LNCaP clone FGC (cell line): ENCODE measurements at places on chromosomes 1 and 21.

DNA sequence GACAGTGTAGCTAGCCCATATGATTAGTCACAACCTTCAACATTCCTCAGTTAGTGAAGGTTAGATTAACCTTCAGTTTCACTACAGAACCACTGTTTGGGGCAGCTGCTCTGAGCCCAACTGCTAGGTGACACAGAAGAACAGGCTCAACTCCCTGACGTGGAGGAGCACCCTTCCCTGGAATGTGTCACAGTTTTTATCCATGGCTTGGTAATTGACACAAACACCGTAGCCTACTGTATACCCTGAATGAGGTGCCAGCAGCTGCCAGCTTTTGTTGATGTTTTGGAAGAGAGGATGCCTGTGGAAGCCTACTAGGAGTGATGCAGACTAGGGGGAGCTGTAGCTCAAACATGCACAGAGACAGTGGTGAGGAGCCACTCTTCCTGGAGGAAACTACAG, 56.6 kb upstream of the CR2 start:
- DNase-seq, result no peak

GRCh38 chr1:25825605-25826004, 5.9 kb downstream of the MTFR1L start:
- DNase-seq, result no peak

DNA sequence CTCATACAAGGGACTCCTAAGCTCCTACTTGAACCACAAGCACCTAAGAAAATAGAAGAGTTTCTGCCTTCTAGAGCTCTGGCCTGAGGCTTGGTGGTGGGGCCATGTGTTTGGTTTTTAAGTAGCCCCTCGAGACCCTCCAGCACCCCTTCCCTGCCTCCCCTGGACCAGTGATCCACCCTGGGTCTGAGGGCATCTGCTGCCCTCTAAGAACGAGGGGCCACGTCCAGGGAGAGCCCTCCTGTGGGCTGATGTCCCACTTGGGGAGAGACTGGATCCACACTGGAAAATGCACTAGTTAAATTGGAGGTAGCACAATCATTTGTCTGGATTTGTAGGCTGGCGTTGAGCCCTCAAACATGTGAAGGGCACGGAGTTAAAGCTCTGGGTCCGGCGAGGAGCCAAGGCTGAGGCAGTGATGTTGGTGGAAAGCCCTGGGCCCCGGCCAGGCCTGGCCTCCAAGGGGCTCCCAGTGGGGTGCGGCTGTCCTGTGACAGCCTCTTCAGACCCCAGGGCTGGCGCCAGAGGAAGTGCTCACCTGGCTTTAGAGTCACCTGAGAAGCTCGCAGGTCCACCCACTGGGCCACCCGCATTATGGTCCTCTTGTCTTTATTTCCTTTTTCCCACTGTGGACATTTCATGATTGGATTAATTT, 65.2 kb downstream of the SLC37A1 start:
- DNase-seq, result no peak

GRCh38 chr1:204975568-204976235, 67.3 kb upstream of the CNTN2 start:
- DNase-seq, result no peak

GRCh38 chr1:56526571-56527174, 52.7 kb downstream of the PLPP3 start:
- DNase-seq, result no peak

DNA sequence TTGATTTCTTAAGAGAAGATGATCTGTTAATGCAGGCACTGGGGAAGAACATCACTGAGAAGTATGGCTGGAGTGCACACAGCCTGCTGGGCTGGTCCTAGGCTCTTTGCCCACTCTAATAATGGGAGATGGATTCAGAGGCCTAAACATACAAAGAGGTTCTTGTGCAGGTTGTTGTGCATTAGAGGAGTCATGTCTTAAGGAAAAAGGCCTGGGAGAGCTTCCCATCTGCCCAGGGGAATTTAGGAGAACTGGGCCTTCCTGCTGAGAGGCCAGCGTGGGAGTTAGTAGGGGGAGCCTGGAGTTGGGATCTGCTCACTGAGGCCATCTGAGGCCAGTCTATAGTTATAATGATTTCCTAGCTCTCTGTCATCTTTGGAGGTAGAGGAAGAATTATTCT, 126.7 kb downstream of the TLR5 start:
- DNase-seq, result no peak

DNA sequence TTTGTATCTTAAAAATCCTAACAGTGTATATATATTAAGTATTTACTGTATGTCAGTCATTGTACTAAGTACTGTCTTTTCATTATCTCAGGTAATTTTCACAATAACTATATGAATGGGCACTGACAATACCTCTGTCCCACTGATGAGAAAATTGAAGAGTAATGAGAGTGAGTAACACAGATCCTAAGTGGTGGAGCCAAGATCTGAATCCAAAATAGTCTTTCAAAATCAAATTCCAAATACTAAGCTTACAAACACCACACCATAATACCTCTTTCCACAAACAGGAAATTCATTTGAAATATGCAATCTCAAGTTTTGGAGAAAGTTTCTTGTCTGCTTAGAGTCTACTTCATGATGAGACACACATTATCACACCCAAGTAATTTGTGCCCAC, 105.9 kb upstream of the EDEM3 start:
- DNase-seq, result no peak

DNA sequence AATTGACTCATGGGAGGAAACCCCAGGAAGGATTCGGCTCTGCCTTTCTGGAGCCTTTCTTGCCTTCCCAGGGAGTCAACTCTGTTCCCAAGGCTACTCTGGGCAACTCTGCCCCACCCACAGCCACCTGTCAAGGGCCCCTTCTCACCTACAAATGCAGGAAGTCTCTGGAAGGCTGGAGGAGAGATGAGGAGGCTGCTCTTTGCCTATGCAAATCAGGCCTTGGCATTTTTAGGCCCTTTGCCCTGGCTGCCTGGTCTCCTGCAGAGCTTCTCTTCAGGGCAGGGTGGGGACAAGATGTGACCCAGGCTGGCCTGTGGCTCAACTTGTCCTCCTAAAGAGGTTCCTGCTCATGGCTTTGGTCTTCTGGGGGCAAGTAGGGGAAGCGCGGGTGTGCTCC, 5.4 kb downstream of the SLC6A9 start:
- no peak for DNase-seq

DNA sequence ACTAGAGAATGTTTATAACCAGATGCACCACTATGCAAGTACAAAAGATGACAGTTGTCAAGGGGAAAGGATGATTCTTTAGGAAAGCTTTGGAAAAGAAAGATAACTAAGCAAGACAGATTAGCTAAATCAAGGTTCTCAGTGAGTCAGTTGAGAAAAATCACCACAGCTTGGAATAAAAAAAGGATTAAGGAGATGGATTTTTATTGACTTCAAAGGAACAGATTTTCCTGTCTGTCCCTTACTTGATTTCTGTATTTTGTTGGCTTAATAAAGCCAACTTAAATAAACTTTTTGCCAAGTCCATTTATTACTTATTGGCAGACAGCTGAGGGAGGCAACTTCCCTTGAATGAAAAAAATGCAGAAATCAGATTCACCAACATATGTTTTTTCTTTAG, 93.9 kb downstream of the NR5A2 start:
- DNase-seq, result peak; percentile 46

DNA sequence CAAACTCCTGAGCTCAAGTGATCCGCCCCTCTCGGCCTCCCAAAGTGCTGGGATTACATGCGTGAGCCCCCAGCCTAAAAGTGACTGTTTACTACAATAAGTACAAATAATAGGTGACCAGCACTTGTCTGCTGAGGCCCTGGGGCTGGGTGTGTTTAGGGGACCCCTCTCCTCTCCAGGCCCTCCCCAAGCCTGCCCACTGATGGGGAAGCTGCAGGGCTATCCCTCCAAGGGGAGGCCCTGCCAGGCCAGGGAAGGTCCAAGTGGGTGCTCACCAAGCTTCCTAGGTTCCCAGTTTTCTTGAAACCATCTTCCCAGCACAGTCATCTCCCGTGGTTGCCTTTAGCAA, 60.7 kb downstream of the H3-3A start:
- no peak for DNase-seq

GRCh38 chr1:41319106-41319755, 42.0 kb upstream of the FOXO6 start:
- no peak for DNase-seq

GRCh38 chr1:232521660-232522059, 108.3 kb downstream of the SIPA1L2 start:
- no peak for DNase-seq

GRCh38 chr1:193703121-193703520, 516.7 kb upstream of the B3GALT2 start:
- DNase-seq, result no peak

DNA sequence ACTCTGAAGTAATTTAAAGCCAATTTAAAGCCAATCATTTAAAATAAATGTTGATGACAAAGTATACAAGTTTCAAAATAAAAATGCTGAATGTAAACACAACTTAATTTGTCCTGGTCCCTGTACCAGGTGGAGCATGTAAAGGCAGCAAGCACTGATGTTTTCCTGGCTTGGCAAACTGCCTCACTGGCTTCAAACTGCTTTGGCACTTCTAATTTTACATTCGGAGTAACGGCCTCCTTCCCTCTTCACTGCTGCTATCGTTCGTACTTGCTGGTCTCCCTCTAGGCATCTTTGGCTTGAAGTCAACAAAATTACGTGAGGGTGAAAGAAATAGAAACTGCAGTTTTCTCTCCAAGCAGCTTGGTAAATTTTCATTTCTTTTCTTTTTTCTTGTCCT, 287.9 kb downstream of the LTN1 start:
- DNase-seq, result peak; percentile 50

- DNase-seq, result no peak
These were observed 32.2 kb upstream of the HNRNPU start for GRCh38 chr1:244896550-244896949.

DNA sequence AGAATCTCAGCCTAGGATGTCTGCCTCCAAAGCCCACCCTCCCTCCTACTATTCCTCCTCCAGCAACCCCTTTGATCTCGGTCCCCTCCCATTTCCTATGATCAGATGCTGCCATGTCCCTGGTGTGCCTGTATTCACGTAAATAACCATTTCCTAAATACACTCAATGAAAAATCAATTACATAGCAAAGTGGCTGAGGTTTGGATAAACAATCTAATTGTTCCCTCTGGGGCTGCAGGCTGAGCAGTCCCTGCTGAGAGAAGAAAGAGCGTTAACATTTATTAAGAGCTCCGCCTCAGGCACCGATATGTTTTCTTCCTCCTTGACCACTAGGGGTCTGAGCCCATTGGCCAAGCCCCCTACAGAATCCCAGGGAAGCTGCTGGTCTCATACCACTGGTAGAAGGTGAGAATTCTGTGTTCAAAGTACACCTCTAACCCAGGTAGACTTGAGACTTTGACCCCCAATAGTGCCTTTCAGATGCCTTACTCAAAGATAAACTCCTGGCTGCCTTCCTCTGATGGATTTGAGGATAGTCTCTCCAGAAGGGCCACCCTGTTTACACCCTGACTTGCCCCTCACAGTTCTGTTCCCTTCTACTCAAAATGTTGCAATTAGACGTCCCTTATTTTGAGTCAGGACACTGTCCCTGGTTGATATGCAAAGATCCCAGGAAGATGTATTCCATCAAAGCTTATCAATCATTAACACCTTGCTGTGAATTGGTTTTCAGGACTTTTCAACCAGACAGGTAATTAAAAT, 33.9 kb upstream of the CAMK1G start:
- no peak for DNase-seq

- DNase-seq, result no peak
These were observed 211.5 kb downstream of the TTLL7 start for GRCh38 chr1:83787246-83787998.

- DNase-seq, result no peak
These were observed 6.0 kb downstream of the STMN1 start for GRCh38 chr1:25900219-25900618.

DNA sequence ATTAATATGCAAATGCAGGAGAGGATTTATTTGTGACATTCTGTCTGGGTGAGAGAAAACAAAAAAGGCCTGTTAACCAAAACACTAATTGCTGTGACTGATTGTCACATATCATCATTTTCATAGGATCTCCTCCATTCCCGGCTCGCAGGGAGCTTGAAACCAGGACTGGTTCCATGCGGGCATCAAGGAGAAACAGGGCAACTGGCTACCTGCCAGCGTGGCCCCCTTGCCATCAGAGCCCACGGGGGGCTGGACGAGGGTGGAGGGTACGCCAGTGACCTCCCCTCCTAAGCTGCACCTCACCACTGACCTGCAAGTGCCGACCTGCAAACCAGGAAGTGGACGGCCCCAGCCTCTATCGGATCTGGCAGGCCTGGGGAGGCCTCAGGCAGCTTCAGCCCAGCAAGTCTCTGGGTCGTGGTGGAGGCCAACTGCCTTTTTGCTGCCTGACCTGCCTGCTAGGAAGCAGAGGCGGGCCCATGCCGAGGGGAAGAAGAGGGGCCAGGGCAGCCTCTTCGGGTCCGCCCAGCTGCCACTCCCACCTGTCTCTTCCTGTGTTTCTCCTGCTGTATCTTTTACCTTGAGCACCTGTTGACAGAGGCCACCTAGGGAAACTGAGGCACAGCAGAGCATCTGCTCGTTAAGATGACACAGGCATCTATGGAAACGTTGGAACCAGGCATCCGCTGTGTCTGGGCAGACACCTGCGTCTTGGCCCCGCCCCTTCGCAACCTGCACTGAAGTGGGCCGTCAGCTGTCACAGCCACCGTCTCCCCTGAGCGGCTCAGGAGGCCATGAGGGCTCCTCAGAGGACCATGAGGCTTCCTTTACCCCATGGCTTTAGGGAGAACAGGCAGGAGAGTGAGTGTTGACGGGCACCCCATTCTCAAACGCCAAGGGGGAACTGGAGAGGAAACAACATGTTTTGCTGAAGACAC, 74.8 kb downstream of the CASZ1 start:
- no peak for DNase-seq

GRCh38 chr1:56788102-56788501, 31.1 kb downstream of the FYB2 start:
- peak; percentile 94 for DNase-seq

DNA sequence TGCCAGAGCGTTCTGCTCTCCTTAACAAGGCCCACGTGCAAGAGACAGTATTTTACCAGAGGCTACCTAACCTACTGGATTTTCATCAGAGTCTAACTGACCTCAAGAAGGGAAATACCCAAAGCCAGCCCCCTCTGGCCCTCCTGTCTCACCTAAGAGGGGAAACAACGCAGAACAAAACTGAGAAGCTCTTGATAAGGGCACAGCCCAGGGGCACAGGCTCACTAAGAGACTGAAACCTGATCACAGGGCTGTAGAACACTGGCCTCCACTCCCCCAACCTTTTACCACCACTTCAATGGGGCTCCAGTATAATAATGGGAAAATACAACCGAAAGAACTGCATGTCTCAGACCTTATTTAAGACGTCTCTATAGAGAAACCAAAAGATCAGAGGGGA, 449.5 kb upstream of the CAMK1G start:
- DNase-seq, result no peak

- no peak for DNase-seq
These were observed 62.3 kb downstream of the ZNF644 start for GRCh38 chr1:90959352-90960206.

- DNase-seq, result no peak
These were observed 194.5 kb upstream of the PLD5 start for GRCh38 chr1:242718967-242719366.

GRCh38 chr1:31497601-31498000, 78.7 kb upstream of the TINAGL1 start:
- no peak for DNase-seq
